Upper lobe of left lung (tissue), 6 donors: ENCODE measurements at places on chromosomes 5 and 9.

DNA sequence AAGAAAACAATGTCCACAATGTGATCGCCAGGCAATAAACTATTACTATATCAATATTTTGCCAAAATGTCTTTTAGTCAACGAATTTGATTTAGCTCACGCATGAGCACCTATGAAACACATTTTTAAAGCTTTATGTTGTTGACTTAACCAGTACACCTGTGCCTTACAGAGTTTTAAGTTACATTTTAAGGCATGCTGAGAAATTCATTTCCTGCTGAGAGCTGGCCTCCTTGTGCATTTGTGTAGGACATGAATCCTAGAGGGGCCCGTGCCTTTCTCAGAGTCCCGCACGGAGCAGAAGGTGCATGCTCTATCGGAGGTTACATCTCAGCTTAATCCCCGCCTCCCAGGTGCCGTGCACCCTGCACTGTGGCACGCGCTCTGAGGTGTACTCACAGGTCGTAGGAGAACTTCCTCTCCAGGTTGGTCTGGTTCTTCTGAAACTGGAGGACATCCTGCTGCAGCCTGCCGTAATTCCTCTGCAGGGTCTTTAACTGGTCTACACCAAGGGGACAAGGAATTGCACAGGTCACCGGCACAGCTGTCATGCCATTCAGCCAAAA lies 53.2 kb downstream of the GOLM1 start:
- no peak for DNase-seq

GRCh38 chr9:18502546-18502945 lies 28.6 kb downstream of the ADAMTSL1 start:
- no peak for DNase-seq

DNA sequence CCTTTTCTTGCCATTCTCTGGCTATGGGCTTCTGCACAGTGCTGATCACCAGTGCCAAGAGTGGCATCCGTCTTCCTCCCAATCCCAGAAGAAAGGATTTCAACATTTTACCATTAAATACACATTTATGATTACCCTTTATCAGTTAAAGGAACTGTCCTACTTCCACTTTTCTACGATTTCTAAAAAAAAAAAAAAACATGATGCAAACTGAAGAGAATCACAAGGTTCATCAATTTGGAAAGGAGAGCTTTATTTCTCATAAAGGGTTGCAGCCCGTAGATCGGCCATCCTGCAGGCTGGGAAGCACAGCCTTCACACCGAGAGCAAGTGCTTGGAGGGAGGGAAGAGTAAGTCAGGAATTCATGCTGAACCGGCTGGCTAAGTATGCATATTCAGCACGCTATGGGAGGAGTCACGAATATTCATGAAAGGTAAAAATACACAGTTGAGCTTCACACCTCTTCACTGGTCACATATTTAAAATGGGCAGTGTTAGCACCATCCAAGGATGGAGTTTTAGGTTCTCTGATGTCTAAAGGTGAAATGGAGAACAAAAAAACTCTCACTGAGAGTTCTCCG lies 52.5 kb upstream of the SEMA4D start:
- DNase-seq = no peak

DNA sequence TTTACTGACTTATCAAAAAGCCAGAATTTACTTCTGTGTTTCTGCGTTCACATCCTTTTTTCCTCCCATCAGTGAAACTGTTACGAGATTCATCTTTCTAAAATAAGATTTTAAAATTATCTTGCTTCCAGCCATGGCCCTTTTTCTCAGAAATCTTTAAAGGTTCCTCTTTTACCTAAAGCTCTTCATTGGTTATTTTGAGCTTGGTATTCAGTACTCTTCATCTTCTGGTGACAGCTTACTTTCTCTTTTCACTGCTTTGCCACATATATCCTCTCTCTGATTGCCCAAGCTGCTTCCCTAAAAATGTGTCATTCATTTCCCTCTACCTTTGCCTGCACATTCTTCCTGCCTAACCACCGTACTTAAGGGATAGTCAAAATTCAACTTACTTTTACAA lies 32.3 kb downstream of the TGFBR1 start:
- DNase-seq = no peak
